ENCODE measurements at places on chromosomes 2 and 18. TPM values are rescaled to one million over a fixed set of nuclear protein-coding genes. Genes with fewer than 3 reads are reported as not detected.

Gene PRKAG3
- not detected for polyA plus RNA-seq

Gene FAM117B
- 29.4 TPM for polyA plus RNA-seq

Gene BCL11A
- polyA plus RNA-seq = 44.0 TPM

Gene CYP27A1
- polyA plus RNA-seq = not detected

Gene HOXD13
- polyA plus RNA-seq = not detected

Gene SLC4A3
- 25.3 TPM for polyA plus RNA-seq

Gene SH3RF3
- polyA plus RNA-seq = 0.52 TPM

Gene ATP6V1B1
- 0.42 TPM for polyA plus RNA-seq

Gene FEV
- not detected for polyA plus RNA-seq

Gene CD226
- polyA plus RNA-seq = 0.11 TPM

Gene CRYGD
- not detected for polyA plus RNA-seq

Gene ALPG
- not detected for polyA plus RNA-seq

Gene GAREM1
- 1.3 TPM for polyA plus RNA-seq

Gene BOLA3
- 132 TPM for polyA plus RNA-seq

All from neural cell (in vitro differentiated cells).